SW 1271 (cell line): ENCODE measurements at places on chromosomes 13 and 19.

DNA sequence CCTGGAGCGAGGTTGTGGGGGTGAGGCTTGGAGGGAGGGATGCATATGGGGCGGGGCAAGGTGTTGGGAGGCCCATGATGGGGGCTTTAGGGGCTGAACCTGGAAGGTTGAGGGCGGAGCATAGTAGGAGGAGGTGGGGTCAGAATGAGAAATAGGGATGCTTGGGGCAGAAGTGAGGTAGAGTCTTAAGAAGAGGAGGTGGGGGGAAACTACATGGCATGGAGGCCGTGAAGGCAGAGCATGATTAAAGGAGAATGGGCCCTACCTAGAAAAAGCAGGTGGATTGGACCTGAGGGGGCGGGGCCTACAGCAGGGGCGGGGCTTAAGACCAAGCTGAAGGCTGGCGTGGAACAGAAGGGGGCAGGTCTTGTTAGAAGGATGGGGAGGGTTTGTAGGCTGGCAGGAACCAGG is 799 bp downstream of the NR1H2 start:
- DNase-seq: no peak

GRCh38 chr13:82693607-82694006 is 1188.7 kb downstream of the SLITRK1 start:
- DNase-seq: no peak

GRCh38 chr19:21483589-21484170 is 21.7 kb upstream of the ZNF429 start:
- no peak for DNase-seq

DNA sequence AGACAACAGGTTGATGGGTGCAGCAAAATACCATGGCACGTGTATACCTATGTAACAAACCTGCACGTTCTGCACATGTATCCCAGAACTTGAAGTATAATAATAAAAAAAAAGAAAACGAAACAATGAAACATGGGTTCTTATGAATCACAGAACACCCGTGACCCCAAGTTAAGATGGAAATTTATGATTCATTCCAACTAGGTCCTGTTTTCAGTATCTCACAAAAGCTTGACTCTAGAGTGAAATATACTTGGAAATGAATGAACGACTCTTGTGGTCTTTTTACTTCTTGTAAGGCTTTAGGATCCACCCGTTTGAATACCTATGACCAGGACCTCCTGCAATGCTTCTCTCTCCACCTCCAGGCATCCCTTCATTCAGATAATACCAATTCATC is 3.5 kb upstream of the LILRB4 start:
- DNase-seq: no peak

- DNase-seq: no peak
These were observed 21.9 kb downstream of the ZNF763 start for GRCh38 chr19:11986754-11987153.

GRCh38 chr13:109565877-109566276 is 220.5 kb downstream of the IRS2 start:
- DNase-seq: no peak

- DNase-seq: no peak
These were observed 40.0 kb upstream of the CBY2 start for GRCh38 chr13:45662162-45662561.

DNA sequence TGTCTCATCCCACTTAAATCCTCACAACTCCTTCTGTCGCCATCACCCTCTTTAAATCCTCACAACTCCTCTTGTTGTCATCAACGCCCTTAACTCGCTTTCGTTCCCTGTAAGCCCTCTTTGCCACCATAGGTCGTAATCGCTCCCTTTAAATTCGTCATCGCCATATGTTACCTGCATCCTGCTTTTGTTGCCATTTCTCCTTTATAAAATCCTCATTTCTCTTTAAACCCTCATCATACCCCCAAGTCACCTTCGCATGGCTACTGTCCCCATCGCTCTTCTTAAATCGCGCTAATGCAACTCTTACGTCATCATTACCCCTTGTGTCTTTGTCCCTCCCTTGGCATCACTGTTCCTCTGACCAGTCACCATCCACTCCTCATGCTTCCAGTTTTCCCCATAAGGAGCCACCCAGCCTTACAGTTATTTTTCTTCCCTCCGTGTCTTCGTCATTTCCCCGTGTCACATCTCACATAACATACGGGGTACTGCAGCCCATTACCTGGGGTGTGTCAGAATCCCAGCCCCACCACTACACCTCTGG is 539 bp downstream of the PLD3 start:
- DNase-seq: no peak

DNA sequence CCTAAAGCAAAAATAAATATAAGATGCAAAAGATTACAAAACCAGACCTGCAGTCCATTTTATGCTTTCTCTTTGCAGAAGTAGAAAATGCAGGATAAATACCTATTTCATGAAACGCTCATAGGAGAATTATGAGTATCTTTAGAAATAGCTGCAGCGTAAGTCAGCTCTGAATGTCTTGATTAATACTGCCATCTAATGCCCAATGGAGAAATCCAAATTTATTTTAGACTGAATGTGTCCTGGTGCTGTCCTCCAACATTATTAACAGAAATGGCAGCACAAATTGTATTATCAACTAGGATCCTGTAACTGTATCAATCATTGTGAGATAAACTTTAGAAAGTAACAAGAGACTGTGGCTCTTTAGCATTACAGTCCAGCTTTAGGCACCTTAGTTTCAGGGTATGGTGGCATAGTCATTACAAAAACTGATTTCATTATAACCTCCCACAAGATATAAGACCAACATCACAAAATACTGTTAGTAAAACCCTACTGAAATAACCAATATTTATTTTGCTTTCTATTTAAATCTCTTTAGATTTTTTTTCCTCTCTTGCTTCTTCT is 162.1 kb upstream of the MIR17HG start:
- peak; percentile 13 for DNase-seq

DNA sequence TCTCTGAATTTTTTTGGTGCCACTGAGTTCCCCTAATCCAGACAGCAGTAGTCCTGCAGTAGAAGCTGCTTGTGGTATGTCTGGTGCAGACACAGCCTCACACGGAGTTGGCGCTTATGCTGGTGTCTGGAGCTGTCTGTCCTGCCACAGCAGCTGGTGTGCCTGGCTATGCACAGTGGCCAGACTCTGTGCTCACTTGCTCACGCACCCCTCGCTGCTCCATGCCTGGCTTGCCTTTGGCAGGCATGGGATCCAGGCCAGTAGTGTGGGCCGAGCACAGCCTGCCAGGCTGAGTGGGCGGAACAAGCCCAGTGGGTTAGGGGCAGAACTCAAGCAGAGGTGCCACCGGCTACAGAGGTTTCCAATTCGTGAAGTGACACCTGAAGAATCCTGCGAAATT is 845.9 kb upstream of the PCDH9 start:
- DNase-seq: no peak

DNA sequence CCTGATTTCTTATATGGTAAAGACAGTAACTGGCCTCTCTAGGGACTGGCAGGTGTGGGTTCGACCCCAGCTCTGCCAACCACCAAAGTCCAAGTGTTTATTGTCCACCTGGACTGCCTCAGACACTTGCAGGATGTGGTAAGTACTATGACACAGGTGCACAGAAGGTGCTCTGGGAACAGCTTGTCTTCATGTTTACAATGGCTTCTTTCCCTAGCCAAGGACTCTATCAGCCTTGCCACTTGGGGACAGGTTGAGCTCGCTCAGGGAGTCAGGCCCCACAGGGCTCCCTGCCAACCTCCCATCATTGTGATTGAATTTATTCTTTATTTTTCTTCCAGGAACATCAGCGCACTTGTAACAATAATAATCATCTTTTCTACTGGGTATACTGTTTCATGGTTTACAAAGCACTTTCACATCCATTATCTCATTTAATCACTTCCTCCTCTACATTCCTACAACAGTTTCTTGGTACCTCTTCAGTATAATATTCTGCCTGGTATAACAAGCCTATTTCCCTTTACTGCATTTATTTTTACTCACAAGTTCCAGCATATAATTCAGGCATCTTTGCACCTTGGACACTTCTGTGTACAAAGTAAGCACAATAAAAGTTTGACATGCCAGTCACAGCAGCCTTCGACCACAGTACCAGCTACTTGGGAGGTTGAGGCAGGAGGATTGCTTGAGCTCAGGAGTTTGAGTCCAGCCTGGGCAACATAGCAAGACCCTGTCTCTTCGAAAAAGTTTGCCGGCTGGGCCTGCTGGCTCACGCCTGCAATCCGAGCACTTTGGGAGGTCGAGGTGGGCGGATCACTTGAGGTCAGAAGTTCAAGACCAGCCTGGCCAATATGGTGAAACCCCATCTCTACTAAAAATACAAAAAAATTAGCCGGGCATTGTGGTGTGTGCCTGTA is 24.2 kb upstream of the GATAD2A start:
- DNase-seq: no peak

- no peak for DNase-seq
These were observed 526 bp upstream of the DMWD start for GRCh38 chr19:45793178-45793564.

DNA sequence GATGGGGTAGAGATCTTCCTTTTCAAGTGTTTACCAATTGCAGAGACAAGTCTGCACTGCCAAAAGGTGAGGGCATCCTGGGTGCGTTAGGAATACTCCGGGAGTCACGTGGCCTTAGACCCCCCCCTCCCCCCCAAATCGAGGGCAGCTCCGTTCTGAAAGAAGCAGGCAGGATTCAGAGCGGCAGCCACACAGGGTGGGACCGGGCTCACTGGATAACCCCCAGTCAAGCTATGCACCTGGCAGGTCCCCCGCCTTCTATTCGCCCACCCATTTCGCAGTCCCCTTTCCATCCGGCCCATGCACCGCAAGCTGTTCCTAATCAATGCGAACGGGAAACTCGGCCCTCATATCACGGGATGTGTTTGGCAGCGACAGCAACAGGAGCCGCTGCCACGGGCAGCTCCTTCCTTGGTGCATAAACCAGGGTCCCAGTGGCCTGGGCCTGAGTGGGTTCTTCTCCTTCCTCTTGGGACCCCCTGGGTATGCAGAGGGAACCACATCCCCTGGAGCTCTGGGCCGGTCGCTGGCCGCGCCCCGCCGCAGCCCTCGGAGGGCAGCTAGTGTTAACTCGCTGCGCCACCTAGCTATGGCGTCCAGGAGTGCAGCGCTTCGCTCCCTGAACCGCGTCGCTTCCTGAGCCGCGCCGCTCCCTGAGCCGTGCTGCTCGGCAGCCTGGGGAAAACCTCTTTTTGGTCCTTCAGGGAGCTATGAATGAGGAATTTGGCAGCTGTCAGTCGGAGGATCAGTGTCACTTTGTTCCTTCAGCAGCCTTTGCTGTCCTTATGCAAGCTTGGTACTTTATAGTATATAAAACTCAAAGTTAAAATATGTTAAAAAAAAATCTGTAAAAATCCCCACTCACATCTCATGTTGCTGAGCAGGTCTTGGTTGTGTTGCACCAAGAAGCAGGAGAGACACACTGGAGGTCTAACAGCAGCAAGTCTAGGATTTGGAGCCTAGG is 41.4 kb downstream of the LYL1 start:
- DNase-seq: peak; percentile 65

DNA sequence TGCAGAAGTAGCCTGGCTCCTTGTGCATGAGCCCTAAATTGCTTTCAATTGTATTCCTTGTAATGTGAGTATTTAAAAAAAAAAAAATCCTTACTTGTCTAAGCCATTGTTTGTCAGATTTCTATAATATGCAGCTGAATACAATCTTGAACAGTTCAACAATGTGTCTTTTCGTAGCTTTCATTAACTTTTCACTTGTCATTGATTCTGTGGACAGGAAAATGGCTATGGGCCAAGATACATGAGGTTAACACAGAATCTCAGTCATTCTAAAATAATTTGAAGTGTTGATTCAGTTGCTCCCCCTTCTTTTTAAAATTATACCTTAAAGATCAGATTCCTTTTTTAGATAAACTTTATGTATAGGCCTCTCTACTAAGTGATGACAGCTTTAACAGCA is 395.8 kb upstream of the KLF12 start:
- DNase-seq: no peak

DNA sequence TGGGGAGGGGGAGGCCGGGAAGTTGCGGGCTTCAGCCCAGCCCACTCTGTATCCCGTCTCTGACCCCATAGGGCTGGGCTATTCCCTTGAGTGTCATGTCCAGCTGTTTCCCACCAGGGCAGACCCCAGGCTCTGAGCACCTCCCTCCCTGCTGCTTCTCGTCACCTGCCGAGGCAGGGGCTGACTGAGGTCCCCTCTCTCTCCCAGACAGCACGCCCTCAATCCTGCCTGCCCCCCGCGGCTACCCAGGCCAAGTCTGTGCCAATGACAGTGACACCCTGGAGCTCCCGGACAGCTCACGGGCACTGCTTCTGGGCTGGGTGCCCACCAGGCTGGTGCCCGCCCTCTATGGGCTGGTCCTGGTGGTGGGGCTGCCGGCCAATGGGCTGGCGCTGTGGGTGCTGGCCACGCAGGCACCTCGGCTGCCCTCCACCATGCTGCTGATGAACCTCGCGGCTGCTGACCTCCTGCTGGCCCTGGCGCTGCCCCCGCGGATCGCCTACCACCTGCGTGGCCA is 625 bp downstream of the F2RL3 start:
- DNase-seq: peak; percentile 39

DNA sequence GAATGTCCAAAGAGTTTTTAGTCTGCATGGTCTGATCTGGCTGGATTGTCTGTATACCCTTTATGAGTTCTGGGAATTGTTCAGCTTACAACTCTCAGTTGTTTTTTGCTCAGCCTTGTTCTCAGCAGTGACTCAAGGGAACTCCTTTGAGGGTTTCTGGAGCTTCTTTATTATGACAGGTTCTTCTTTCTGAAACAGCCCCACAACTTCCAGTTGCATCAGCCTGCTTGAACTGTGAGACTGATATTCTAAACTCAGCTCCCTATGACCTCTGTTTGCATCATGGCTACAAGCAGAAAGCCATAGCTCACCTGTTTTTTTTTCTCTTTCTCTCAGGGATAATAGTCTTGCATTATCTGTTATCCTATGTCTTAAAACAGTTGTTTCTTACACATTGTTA is 85.0 kb downstream of the TDRD3 start:
- DNase-seq: no peak

GRCh38 chr13:106183410-106184065 is 351.9 kb downstream of the EFNB2 start:
- DNase-seq: no peak

- no peak for DNase-seq
These were observed 754.2 kb downstream of the FGF9 start for GRCh38 chr13:22425087-22425486.

GRCh38 chr13:25292301-25292700 is 5.0 kb upstream of the MTMR6 start:
- DNase-seq: no peak

GRCh38 chr19:51702103-51702824 is 9.1 kb downstream of the SPACA6 start:
- no peak for DNase-seq
